HT-29 (cell line): ENCODE measurements at places on chromosomes 12 and 14. TPM values are rescaled to one million over a fixed set of nuclear protein-coding genes. Genes with fewer than 3 reads are reported as not detected.

- no peak for DNase-seq
These were observed 60.6 kb downstream of the DAAM1 start for GRCh38 chr14:59249029-59249428.

The METTL3 gene
- 39.7 and 41.0 TPM in 2 replicates for total RNA-seq

The SMOC1 gene
- not detected in 2 replicates for total RNA-seq

DNA sequence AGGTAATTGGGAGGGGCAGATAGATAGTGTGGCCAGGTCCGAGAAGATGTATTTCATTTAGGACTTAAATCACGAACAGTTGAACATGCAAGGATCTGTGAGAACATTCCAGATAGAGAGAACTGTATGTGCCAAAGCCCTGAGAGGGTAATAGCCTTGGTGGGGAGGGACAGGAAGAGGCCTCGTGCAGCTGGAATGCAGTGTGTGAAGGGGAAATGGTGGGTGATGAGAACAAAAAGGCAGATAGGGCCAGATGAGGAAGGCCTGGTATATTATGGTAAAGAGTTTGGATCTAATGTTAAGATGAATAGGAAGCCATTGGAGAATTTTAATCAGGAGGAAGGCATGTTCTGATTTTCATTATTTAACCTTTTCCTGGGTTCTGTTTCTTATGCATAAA is 136.3 kb downstream of the TPH2 start:
- DNase-seq, result no peak

DNA sequence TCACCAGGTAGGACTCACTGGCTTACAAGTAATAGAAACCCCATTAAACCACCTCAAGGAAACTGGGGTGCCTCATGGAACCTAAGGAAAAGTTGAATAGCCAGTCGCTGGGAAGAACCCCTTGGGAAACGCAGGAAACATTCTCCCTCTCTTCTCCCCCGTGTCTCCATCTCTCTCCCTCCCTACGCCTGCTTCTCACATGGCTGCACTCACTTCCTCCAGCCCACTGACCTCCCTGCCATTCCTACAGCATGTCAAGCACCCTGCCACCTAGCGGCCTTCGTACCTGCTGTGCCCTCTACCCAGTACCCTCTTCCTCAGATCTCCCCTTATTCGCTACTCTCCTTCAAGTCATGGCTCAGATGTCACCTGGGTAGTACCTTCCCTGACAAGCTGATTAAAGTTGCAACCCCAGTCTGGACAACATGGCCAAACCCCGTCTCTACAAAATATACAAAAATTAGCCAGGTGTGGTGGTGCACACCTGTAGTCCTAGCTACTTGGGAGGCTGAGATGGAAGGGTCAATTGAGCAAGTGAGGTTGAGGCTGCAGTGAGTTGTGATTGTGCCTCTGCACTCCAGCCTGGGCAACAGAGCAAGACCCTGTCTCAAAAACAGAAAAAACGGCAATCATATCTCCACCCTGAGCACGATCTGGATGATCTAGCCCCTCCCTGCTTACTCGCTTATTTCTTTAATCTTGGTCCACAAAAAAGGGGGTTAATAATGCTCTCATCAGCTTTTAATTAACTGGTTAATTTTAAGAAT is 6.4 kb upstream of the DTX1 start:
- peak; percentile 45 for DNase-seq

DNA sequence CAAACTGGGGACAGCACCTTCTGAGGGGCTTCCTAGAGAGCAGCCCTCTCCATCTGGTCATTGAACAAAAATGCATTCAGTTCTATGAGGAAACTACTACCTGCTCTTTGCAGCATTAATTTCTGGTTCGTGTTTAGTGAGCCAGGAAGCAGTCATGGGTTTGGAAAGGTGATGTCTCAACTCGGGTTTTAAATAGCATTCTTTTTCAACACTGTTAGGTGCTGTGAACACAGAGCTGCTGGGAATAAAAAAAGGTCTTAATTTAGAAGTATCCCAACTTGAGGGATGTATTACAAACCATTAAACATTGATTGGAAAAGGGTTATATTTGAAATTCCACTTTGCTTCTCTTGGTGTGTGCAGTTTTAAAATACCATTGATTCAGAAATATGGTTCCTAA is 9.3 kb downstream of the MYO1H start:
- DNase-seq, result no peak

DNA sequence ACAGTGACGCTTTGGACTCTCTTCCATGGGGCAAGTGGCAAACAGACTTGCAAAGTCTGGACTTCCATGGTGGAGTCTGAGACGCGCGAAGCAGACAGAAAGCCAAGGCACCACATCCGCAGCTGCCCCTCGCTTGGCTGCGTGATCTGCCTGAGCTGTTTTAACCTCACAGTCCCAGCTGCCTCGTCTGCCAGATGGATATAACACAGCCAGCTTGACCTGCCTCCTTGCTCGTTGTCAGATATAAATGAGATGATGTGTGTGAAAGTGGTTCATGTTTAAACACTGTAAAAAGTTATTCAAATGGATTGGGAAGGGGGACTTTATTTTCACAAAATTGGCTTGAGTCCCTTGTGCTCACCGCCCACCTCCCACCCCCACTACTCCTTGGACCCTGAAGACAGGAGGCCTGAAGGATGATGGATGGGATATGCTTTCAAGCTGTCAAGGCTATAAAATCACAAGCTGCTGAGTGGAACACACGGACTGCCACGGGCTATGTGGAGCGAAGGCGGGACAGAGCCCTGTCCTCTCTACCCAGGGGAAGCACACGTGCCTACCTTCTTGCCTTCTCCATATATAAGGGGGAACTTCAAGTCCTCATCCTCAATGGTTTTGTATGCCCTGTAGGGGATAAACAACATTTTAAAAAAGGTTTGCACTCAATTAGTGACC is 226.9 kb downstream of the MON2 start:
- no peak for DNase-seq

- no peak for DNase-seq
These were observed 718 bp downstream of the EIF2B2 start for GRCh38 chr14:75003250-75004027.

GRCh38 chr12:1882850-1883470 is 35.5 kb downstream of the CACNA2D4 start:
- DNase-seq, result no peak

DNA sequence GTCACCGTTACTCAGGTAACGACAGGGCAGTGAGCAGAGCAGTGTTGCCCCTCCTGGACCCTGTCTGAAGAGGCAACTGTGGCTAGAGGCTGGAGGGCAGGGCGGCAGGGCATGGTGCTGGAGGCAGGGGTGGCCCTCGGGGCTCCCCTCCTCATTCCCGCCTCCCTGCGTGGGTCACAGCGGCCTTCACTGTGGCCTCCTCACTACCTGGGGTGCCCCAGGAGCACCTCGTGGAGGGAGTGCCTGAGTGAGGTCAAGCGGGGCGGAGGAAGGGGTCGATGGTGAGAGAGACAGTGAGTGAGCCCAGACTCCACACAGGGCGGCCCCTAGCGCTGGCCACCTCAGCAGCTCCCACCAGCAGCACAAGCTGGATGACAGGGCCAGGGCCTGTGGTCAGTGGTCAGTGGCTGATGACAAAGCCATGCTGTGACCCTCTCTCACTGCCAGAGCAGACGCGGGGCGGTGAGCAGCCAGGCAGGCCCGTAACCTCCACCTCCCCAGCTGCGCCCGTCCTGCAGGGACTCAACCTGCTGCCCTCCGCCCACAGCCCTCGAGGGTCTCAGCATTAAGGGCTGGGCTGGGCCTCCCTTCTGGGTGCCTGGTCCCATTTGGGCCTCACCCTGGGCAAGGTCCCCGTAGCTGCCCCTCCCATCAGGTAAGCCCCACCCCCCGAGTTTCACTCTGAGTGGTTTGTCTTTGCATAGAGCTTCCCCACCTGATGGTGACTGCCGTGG is 17.8 kb downstream of the GPR132 start:
- DNase-seq, result no peak

The MYO1A gene
- 0.76 and 1.8 TPM in 2 replicates for total RNA-seq

The FRMD6 gene
- total RNA-seq, result 0.23 and 1.2 TPM in 2 replicates

The TFCP2 gene
- total RNA-seq, result 8.4 and 8.7 TPM in 2 replicates

The SMIM41 gene
- total RNA-seq, result not detected in 2 replicates

DNA sequence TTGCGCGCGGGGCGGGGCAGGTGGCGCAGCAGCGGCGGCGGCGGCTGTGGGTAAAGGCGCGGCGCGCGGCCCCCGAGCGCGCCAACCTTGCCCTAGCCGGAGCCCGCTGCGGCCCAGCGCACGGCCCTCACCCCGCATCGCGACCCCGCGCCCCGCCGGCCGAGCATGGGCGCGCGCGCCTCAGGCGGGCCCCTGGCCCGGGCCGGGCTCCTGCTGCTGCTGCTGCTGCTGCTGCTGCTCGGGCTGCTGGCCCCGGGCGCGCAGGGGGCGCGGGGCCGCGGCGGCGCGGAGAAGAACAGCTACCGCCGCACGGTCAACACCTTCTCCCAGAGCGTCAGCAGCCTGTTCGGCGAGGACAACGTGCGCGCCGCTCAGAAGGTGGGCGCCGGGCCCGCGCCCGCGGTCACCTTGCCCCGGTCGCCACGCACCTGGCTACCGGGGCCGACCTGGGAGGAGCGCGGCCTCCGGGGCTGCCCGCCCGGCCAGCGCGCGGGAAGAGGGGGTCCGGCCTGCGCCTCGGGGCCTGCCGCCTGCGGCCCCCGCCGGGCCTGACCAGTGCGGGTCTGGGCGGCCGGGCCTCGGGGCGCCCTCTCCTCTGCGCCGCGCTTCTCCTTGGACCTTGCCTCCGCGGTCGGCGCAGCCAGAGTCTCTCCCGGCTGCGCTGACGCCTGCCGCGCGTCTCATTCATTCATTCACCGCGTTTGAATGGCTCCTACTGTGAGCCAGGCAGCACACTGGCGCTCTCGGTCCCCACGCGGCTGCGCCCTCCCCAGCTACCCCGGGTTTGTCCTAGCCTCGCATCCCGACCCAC is at the start of gene BRI3BP:
TSS of gene BRI3BP (plus strand) at position 20 of the 811 bp plus-strand sequence. CDS start at position 166, 146 bp downstream.
- peak; percentile 60 for DNase-seq

DNA sequence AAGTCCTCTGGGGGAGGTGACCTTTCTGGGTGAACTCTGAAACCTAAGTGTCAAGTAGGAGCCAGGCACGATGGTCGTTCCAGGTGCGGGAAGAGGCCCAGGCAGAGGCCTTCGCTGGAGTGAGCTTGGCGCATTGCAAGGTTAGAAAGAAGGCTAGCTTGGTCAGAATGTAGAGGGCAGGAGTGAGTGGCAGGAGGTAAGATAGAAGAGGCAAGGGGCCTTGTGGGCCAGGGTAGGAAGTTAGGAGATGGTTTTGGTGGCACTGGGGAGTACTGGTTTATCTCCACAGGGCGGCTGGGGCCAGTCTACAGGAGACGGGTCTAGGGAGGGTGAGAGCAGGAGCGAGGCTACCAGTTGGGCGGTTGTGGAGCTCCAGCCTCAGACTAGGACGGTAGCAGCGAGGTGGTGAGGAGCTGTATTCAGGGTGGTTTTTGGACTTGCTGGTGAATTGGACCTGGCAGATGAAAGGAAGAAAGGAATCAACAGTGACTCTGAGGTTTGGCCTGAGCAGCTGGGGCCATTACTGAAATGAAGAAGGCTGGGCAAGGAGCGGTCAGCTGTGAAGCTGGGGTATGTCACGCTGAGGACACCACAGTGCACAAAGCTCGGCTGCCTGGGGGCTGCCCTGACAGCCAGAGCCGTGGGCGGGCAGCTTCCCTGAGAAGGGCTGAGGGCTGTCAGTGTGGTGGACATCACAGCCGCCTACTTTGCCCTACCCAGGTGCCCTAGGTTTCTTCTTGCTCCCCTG is 9.0 kb downstream of the MLXIP start:
- no peak for DNase-seq

The IL22 gene
- total RNA-seq, result not detected in 2 replicates

- no peak for DNase-seq
These were observed 2.0 kb upstream of the ALX1 start for GRCh38 chr12:85277900-85278597.

- DNase-seq, result no peak
These were observed 841.7 kb downstream of the NRXN3 start for GRCh38 chr14:79011920-79012204.

DNA sequence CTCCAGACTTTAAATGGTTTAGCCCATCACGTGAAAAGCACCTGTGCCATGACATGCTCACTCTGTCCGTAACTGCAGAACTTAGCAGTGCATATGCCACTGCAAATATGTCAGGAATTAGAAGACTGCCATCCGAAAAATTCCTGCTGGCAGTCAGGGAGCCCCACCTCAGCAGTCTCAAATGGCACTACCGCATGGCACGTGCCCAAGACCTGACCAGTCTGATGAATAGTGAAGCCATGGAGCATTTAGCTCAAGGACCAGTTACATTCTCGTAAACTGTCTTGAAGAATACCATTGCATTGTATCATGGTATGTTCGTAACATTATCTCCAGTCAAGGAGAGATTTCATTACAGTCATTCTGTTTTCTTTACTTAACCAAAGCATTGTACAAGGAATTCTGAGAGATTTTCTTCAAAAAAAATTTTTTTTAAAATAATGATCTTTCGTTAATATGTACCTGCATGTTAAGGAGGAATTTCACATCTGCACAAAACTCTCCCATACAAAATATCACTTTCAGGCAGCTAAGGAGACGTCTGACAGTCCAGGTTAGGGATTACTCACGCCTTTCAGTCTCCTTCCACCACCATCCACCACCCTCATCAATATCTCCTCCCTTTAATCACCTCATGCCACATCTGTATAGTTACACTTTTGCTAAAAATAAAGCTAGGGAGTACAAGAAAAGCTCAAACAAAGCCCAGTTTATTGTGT is 138.5 kb downstream of the ANO2 start:
- DNase-seq, result no peak

The SLC10A1 gene
- not detected in 2 replicates for total RNA-seq

- no peak for DNase-seq
These were observed 7.9 kb downstream of the MIA2 start for GRCh38 chr14:39241637-39242036.
